ENCODE measurements at places on chromosomes 2 and 18.

DNA sequence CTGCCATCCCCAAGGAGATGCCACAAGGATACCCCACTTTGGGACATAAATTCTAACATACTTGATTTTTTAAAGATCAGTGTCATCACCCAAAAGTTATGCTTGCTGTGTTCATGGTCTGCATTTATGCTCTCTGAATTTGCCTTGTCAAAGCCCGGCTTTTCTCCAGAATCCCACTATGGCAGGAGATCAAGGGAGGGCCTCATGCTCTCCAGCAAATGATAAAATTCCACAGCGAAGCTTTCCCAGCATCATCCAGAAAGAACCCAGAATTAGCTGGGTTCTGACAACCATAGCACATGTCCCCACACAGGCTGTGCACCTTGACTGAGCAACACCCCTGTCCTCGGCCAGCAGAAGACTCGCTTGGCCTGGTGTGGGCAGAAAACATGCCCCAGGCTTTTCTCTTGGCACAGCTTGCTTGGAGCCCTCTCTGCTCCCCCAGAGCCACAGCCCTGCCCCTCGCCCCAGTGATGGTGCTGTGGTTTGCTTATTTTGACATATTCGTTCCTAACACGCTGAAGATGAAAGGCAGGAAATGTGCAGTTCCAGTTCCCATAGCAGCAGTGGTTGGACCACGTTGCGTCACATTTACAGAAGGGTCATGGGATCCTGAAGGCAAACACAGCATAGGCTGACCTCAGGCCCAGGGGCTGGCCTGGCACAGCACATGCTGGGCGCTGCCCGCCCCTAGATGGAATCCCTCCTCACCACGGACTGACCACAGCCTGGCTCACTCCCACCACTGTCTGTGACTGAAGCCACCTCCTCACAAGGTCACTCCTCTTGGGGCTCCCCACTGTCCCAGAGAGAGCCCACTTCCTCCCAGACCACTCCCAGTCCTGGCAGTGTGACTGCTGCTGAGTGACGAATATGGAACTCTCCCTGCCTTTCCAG, 14.1 kb upstream of the CHRNA1 start:
- peak; percentile 12 for DNase-seq

DNA sequence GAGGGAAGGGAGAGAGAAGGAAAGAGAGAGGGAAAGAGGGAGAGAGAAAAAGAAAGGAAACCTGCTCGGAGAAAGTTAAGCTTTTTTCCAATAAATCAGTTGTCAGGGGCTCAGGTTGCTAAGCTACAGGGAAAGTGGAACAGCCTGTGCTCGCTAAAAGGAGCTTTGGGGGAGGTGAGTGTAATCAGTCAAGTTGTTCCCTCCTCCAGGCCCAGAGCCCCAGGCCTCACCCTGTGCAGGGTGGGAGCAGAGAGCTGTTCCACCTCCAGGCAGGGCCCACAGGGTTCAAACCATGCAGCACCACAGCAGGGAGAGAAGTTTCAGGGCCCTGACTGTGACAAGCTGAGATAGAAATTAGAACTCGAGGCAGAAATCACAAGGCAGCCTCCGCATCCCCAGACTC, 56.4 kb upstream of the PPP1CB start:
- no peak for DNase-seq

- DNase-seq: no peak
Measured at GRCh38 chr2:187698374-187699110, 144.3 kb upstream of the TFPI start.

- DNase-seq: no peak
Measured at GRCh38 chr2:30282081-30282480, 50.7 kb downstream of the LBH start.

DNA sequence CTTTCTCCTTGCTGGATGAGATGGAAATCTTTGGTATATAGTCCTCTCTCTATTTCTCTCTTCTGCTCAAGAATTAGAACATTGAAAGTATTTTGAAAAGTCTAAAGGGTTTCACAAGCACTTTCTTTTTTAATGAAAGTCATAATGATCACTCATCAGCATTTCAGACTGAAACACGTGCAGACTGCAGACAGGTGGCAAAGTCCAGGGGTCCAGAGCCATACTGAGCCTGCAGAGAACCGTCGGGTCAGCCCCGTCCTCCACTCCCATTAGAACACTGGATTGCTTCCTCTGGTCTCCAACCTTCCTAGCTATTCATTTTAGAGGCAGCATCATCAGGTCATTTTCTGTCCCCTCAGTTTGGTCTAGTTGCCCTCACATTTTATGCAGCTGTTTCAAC, 3.1 kb downstream of the TMEM247 start:
- no peak for DNase-seq

DNA sequence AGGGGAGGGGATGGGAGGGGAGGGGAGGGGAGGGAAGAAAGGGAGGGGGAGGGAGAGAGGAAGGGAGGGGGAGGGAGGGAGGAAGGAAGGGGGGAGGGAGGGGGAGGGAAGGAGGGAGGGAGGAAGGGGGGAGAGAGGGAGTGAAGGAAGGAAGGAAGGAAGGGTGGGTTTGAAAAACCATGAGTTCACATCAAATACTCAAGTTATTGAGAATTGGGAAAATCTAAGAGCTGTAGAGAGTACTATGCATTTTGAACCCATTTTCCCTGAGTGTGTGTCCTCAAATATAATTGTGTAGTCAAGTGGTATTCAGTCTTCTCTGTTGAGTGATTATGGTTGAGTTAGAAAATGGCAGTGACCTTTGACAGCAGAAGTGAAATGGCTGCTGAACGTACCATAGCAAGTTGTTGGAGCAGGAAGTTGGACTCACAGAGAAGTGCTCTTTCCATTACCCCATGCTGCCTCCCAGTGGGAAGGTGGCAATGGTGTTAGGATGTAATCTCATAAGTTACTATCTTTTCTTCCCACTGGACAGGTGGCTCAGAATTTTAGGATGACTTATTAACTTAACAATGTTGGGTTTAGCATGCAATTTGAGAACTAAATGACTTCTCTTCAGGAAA, 214.6 kb downstream of the SETBP1 start:
- peak; percentile 4 for DNase-seq

DNA sequence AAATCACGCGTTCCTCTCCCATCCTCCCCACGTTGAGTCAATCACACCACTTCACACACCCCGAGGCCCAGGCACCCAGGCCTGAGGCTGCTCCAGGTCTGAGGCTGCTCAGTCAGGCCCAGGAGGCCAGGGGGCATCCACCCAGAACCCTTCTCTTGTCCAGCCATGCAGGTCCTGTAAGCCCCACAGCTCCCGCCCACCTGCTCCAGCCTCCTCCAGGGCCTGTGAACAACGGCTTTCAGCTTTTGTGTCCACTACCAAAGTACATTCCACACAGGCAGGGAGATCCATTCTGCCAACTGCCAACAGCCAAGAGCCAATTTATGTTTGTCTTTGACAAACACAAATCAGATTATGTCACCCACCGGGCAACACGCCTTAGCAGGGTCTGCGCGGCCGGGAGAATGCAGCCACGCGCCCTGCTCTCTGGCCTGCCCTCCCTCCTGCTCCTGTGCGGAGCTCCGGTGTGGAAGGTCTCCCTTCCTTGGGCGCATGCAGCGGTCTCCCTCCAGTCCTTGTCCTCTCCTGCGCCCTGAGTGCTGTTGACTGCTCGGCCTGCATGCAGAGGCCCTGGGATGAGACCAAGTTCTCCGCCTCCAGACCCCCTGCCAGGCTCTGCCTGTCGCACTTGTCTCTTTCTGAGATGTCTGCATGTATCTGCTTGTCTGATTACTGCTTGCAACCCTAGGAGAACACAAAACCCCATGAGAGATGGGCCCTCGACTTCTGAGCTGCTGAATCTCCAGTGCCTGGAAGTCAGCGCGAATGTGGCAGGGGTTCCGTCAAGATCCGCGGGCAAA, 146.6 kb downstream of the ZNF516 start:
- DNase-seq: no peak

- no peak for DNase-seq
Measured at GRCh38 chr18:76441002-76441667, 53.9 kb downstream of the ZNF516 start.

DNA sequence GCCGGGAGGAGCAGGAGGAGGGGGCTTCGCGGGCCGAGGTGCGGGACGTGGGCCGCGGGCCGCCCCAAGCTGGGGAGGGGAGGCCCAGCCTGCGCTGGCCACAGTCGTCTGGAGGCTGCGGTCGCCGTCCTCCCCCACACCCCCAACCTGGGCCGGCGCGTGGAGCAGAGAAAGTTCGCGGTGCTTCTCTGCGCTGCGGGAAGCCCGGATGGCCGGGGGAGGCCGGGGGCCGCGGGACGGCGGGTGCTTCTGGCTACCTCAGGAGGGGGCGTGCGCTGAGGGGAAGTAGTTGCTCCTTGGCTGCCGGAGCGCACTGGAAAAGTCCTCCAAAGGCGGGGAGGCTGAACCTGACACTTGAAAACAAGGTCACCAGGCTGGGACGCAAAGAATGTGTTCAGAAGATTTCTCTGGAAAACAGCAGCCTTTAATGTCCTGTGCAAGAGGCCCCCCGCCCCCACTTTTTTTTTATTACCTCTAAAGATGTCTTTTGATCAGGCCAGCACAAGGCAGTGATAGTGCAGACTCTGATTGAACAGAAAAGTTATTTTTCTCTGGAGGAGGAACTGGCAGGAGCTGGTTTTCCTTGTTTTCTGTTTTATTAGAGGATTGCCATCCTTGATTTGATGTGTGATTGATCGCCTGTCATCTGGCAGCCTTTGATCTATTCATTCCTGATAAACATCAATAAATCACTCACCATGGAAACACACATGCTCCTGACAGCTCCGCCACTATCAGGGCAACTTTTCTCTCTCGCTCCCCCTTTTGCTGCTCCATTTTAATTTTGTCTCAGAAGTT, 1.6 kb downstream of the TSHZ1 start:
- peak; percentile 16 for DNase-seq

DNA sequence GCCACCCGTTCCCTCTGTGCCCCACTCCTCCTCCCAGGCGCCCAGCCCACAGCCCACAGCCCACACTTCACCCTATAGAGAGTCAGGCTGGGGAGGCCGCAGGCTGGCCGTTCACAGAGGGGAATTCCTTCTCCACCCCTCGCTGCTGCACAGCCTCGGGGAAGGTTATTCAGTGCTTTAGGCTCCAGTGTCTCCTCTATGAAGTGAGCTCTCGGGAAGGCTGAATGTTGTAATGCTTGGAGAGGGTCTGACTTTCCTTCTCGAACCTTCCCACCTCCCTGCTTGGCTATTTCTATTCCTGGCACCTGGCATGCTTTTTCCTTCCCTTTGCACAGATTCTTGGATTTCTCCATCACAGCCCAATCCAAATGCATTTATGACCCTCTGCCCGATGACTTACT, 62.5 kb upstream of the SMAD7 start:
- DNase-seq: no peak

DNA sequence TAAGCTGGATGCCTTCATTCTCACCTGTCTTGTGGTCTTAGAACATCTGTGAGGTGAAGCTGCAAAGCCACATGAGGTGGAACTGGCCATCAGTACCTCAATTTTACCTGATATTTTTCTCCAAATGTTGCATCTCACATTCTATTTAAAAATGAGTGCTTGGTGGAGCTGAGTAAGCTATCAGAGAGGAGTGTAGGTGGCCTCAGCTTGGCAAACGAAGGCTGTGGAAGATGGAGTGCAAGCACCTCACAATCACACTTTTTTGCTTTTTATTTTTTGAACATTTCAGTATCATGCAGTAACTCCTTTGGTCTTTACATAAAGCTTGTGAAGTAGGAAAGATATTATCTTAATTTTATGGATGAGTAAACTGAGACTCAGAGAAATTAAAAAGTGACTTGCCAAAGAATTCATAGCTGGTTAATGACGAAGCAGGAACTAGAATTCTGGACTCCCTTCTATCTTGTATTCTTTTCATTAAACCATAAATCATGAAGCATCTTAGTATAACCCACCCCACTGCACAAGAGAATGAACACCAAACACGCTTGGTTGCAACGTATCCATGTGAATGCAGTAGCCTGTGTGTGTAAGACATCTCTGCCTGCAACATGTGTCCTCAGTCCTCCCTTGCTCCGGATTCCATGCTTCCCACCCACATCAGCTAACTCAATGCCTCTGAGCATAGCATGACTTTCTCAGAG, 27.2 kb downstream of the C2orf49 start:
- DNase-seq: no peak

DNA sequence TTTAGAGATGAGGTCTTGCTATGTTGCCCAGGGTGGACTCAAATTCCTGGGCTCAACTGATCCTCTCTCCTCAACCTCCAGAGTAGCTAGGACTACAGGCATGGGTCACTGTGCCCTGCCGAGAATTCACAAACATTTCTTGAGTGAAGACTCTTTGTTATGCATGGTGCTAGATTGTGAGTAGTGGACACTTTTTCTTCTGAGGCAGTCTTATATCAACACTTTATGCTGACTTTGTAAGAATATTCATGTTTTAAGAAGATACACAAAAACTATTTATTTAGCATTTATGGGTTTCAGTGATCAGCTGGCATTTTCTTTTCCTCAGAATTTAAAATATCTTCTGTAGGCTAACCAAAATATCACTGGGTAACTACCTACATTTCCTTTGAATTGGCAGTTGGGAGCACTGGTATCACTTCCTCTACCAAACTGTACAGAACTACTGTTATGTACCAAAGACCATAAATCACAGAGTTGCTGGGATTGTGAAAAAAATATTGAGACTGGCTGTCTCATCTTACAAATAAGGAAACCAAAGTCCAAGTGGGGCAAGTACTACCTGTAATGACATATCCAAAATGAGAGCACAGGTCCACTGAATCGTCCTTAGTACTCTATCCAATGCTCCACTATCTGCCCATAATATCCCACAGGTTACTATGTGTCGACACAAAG, 34.0 kb downstream of the DOCK10 start:
- DNase-seq: no peak

DNA sequence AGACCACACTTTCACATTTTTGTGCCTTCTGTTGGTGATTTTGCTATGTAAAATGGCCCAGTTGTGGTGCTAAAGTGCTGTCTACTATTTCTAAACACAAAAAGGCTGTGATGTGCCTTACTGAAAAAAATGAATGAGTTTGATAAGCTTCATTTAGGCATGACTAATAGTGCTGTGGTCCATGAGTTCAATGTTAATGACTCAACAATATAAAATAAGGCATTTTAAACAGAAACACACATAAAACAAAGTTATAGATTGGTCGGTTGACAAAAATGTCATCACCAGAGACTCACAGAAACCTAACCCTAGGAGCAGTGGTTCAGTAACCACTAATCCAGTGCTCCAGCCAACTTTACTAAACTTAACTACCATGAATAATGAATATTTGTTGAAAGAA, 160.0 kb downstream of the DNAH6 start:
- DNase-seq: no peak

DNA sequence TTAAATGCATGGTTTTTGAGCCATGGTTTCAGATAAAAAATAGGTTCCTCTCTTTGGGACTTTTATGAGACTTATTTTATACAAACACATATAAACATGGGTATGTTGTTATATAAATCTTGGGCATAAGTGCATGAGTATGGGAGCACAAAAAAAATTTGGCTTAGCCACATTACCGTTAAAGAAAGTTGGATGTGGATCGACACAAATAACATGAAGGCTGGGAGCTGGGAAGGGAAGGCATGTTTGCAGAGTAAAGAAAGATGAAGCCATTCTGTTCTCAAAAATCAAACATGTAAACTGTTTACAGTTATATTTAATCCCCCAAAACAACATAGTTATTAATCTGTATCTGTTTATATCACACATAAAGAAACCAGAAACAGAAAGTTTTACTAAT, 313.8 kb downstream of the NRXN1 start:
- no peak for DNase-seq
